ENCODE measurements at places on chromosomes 5 and 9.
A peak's percentile ranks its signal among the peaks of the same experiment; 100 is the strongest.

- no peak overlapping the region for H3K27ac ChIP-seq
- no peaks in the 10 kb centered on the region for H3K4me1 ChIP-seq
- DNase-seq = no peak
Observed at GRCh38 chr5:84343171-84343570, 41.5 kb downstream of the EDIL3 start.

DNA sequence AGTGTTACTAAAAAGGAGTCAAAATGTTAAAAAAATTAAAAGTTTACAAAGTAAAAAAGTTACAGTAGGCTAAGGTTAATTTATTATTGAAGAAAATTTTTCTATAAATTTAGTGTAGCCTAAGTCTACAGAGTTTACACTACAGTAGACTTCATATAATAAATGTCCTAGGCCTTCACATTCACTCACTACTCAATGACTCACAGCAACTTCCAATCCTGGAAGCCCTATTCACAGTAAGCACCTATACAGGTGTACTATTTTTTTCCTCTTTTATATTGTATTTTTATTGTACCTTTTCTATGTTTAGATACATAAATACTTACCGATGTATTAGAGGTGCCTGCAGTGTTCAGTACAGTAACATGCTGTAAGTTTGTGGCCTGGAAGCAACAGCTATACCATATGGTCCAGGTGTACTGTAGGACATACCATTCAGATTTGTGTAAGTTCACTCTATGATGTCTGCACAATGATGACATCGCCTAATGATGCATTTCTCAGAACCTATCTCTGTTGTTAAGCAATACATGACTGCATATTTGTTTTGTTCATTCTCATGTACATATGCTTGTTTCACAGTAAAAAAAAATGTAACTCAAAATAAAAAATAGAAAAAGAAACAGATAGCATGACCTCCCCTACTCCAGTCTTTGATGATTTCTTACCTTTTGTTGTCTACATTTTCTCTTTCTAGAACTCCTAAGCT lies 64.7 kb downstream of the NR3C1 start:
- DNase-seq = no peak
- H3K4me3 ChIP-seq = no peak overlapping the region
- no peak overlapping the region for H3K27ac ChIP-seq
- no peaks in the 10 kb centered on the region for H3K4me1 ChIP-seq
- H3K36me3 ChIP-seq = no peaks in the 10 kb centered on the region
- no peaks in the 10 kb centered on the region for H3K27me3 ChIP-seq

GRCh38 chr9:126589349-126589748 lies 24.4 kb upstream of the LMX1B start:
- no peak for DNase-seq
- H3K4me3 ChIP-seq = no peak overlapping the region
- H3K36me3 ChIP-seq = no peaks in the 10 kb centered on the region
- H3K4me1 ChIP-seq = no peaks in the 10 kb centered on the region

GRCh38 chr9:9998491-9999287 lies 614.1 kb downstream of the PTPRD start:
- no peak overlapping the region for H3K4me3 ChIP-seq
- no peak overlapping the region for H3K27ac ChIP-seq
- no peak for DNase-seq
- no peaks in the 10 kb centered on the region for H3K4me1 ChIP-seq
- H3K36me3 ChIP-seq = no peaks in the 10 kb centered on the region
- H3K27me3 ChIP-seq = no peaks in the 10 kb centered on the region

DNA sequence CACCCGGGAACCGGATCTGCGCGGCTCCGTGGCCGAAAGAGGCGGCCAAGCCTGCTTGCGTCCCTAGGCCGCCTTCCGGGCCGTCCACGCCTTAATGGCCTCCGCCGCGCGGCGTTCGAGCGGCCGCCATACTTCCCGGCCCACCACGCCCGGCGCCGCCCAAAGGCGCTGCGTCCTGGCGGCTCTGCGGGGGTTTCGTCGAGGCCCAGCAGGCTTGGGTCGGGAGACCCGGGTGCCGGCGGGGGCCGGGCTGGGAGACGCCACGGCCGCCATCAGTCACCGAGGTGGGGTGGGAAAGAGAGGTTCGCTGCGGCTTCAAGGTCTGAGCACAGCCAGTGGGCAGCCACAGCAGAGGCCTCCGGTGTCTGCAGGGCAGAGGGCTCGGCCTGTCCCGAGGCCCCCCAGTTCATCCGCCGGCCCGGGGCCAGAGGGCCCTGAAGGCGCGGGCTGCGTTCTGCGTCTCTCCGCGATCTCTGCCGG lies 545.8 kb upstream of the CDH10 start:
- no peaks in the 10 kb centered on the region for H3K4me1 ChIP-seq
- no peak overlapping the region for H3K27ac ChIP-seq
- no peaks in the 10 kb centered on the region for H3K36me3 ChIP-seq
- H3K4me3 ChIP-seq = no peak overlapping the region
- no peaks in the 10 kb centered on the region for H3K27me3 ChIP-seq
- DNase-seq = no peak

DNA sequence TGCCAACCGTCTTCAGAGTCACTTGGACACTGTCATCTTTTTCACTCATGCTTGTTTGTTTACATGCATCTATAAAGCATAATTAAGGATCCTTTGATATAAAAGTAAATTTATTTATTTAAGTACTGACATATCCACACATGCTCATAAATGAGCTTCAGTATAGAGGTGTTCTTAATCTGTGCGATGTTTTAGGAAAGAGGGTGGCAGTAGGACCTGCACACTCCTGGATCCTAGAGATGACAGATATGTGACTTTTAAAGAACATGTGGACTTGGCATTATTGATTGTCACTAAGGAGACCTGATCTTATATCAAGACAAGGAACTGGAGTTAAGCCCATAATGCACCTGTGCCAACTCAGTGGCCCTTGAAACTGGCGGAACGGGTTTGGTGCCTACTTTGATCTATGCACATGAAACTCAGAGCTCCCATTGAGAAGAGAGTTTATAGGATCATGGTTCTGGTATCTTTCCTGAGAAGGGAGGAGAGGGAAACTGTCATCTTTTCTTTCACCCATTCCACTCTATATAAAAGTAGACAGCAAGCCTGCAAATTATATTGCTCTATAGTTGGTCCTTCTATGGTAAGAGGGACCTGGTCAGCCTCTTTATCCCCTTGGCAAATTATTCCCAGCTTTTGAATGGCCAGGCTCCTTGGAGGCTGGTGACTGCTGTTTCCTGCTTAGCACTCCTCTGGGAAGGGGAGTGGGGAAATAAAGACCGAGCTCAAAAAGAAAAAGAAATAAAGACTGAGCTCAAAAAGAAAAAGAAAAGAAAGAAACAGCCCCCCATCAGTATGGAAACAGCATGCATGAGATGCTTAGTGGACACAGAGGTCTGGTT lies 57.8 kb upstream of the LIFR start:
- no peaks in the 10 kb centered on the region for H3K36me3 ChIP-seq
- no peak overlapping the region for H3K4me3 ChIP-seq
- H3K4me1 ChIP-seq = no peaks in the 10 kb centered on the region

- peak within 1 kb of the TSS; percentile 46 for H3K4me3 ChIP-seq
- DNase-seq = no peak
- no peaks in the 10 kb centered on the region for H3K36me3 ChIP-seq
- H3K27me3 ChIP-seq = peaks cover 2% of the 10 kb centered on the region
- no peak within 1 kb of the TSS for H3K27ac ChIP-seq
- peaks cover 9% of the 10 kb centered on the region for H3K4me1 ChIP-seq
Observed at GRCh38 chr5:78648359-78649210, at the start of gene LHFPL2. Gene LHFPL2, minus strand, starts transcription at chr5:78648772. Its CDS starts 138,559 bp downstream, at chr5:78510213.

DNA sequence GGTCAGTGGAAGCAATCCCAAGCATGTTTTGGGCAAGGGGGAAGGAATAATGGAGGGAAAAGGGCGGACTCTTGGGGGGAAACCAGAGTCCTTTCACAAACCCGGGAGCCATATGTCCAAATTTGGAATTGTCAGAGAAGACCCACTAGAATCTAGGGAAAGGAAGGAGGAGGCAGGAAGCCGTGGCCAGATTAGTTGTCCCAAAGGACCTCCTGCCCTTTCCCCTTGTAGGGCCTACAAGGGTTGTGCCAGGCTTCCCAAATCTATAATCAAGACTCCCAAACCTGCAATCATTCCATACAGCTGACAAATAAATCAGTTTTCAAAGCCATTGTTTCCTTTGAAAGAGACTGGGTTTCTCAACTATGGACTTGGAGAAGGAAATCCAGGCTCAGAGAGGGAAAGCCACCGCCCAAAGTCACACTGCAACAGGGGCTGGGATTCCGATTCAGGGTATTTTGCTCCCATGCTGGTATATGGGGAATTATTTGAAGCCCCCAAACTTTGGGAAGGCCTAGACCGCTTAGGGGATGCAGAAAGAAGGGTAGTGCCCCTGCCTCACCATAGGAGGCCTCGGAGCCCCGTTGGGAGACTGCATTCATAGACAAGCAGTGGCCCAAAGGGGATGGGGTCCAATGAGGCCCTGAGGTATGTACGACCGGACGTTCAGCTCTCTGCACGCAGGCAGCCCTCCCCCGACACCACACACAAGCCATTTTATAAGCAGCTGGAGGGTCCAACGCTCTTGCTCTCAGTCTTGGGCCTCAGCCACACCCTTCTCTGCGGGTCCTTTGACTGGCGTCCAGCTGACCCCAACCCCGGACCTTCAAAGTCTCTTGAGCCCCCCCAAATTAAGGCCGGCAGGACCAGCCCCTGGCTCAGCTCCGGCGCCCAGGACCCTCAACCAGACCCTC lies 815 bp downstream of the ANXA6 start:
- no peaks in the 10 kb centered on the region for H3K36me3 ChIP-seq
- no peaks in the 10 kb centered on the region for H3K27me3 ChIP-seq
- peak overlapping the region; percentile 84 for H3K27ac ChIP-seq
- no peak for DNase-seq
- peaks cover 55% of the 10 kb centered on the region for H3K4me1 ChIP-seq
- H3K4me3 ChIP-seq = peak overlapping the region; percentile 89

- DNase-seq = no peak
- no peak overlapping the region for H3K27ac ChIP-seq
- no peaks in the 10 kb centered on the region for H3K36me3 ChIP-seq
- no peak overlapping the region for H3K4me3 ChIP-seq
- no peaks in the 10 kb centered on the region for H3K27me3 ChIP-seq
- H3K4me1 ChIP-seq = no peaks in the 10 kb centered on the region
Observed at GRCh38 chr5:73668017-73668416, 42.0 kb downstream of the ARHGEF28 start.

GRCh38 chr5:142667831-142668230 lies 18.1 kb downstream of the FGF1 start:
- H3K36me3 ChIP-seq = no peaks in the 10 kb centered on the region
- H3K4me3 ChIP-seq = no peak overlapping the region
- H3K4me1 ChIP-seq = no peaks in the 10 kb centered on the region
- no peak for DNase-seq
- H3K27me3 ChIP-seq = no peaks in the 10 kb centered on the region

DNA sequence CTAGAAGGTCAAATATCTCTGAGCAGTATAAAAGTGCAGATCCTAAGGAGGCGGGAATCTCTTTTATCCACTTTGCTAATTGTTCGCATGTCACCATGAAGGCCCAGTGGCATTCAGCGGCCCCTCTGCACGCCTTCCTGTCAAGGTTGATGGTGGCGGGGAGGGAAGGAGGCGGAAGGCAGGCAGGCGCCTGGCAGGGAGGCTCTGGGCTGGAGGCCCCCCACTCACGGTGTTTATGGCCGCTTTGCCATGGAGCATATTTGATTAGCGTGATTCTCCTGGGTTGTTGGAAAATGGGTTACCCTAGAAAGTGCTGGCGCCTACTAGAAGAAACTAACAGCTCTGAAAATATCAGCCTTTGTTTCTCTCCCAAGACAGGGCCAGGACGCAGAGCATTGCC lies 209.6 kb downstream of the FSTL4 start:
- no peak overlapping the region for H3K27ac ChIP-seq
- no peak overlapping the region for H3K4me3 ChIP-seq
- H3K36me3 ChIP-seq = no peaks in the 10 kb centered on the region
- H3K27me3 ChIP-seq = no peaks in the 10 kb centered on the region
- no peak for DNase-seq
- no peaks in the 10 kb centered on the region for H3K4me1 ChIP-seq

DNA sequence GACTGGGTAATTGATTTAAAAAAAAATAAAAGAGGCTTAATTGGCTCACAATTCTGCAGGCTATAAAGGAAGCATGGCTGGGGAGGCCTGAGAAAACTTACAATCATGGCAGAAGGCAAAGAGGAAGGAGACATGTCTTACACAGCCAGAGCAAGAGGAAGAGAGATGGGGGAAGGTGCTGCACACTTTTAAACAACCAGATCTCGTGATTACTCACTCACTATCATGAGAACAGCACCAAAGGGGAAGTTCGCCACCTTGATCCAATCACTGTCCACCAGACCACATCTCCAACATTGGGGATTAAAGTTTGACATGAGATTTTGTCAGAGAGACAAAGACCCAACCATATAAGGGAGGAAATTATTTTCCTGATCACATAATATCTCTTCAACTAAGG lies 138.8 kb upstream of the NR4A3 start:
- H3K27me3 ChIP-seq = no peaks in the 10 kb centered on the region
- H3K4me3 ChIP-seq = no peak overlapping the region
- no peak overlapping the region for H3K27ac ChIP-seq
- H3K36me3 ChIP-seq = no peaks in the 10 kb centered on the region
- H3K4me1 ChIP-seq = no peaks in the 10 kb centered on the region

DNA sequence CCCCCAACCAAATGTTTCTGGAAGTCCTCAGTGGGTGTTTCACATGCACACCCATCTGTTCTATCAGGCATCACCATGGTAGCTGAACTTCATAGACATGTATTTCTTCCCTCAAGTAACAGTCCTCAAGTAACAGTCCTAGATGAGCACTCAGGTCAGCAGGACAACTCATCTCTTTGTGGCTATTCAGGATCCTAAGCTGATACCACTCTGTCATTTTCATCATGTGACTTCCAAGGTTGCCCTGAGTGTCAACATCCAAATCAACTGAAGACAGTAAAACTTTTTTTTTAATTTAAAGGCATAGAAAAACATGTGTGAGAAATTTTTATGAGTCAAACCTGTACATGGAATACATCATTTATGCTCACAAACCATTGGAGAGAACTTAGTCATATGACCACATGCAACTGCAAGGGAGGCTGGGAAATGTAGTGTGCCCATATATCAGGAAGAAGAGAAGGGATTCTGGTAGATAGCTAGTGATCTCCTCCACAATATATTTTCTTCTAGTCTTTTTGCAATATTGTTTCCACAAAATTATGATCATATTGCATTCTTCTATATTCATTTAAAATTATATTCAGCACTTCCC lies 64.2 kb upstream of the FST start:
- no peak overlapping the region for H3K27ac ChIP-seq
- no peaks in the 10 kb centered on the region for H3K27me3 ChIP-seq
- H3K4me3 ChIP-seq = no peak overlapping the region
- no peaks in the 10 kb centered on the region for H3K4me1 ChIP-seq
- DNase-seq = no peak

GRCh38 chr5:126354858-126355731 lies 68.1 kb upstream of the GRAMD2B start:
- H3K4me3 ChIP-seq = no peak overlapping the region
- no peak overlapping the region for H3K27ac ChIP-seq
- no peaks in the 10 kb centered on the region for H3K36me3 ChIP-seq
- no peaks in the 10 kb centered on the region for H3K27me3 ChIP-seq
- no peaks in the 10 kb centered on the region for H3K4me1 ChIP-seq
- DNase-seq = no peak

Measured in effector memory CD4-positive, alpha-beta T cell (primary cell).